Activated CD8-positive, alpha-beta memory T cell treated with anti-CD3 and anti-CD28 coated beads for 48 hours (primary cell): ENCODE measurements at places on chromosomes 5 and 9.

- no peak for DNase-seq
These were observed 111.7 kb upstream of the NUDT12 start for GRCh38 chr5:103674251-103674650.

DNA sequence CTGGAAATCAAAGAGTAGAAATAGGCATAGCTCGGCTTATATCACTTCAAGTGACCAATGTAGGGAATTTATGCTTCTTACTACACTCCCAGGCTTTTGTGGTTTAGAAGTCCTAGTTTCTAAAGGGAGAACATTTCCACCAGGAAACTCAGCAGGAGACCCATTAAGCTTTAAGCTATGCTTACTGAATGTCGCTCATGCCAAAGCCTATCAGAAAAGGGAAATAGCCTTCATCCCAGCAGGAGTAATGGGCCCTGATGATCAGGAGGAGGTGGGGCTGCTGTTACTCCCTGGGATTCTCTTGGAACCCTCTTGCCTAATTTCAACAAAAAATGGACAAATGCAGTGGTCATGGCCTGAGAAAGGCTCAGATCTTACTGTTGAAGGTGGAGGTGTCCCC lies 54.5 kb upstream of the SEMA6A start:
- no peak for DNase-seq

DNA sequence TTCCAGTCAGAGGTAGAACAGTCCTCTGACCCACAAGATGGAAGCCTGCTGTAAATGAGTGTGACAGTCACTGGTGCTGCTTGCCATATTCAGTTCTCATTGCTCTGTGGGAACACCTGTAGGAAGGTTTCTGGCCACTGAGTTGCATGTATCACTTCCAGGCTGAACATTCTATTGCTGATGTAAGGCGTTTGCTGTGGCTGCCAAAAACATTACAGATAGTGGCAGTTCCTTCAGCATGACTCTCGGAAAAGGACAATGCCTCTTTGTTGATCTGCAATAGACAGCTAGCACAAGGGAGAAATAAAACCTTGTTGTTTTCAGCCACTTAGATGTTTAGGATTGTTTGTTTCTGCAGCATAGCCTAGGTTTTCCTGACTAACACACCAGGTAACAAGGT lies 217.2 kb downstream of the AGTPBP1 start:
- DNase-seq: no peak

DNA sequence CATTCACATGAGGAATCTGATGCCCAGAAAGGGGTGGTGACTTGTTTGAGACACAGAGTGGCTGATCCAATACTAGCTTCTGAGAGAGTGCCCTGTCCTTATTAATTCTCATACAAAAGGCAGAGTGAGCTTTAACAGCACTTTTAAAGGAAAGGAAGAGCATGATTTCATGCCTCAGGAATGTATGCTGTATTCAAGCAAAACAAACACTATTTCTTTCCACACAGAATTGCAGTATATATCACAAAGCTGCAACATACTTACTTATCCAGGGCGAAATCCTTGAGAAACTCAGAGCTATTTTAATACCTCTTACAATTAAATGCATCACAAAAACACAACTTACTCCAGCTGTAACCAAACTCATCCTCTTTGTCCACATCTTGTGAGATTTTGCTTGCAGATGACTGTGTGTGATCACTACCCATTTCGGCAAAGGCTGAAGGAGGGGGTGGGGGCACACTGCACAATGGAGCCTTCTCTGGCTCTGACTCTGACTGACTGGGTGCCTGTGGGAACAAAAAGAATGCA lies 139.8 kb downstream of the MPDZ start:
- no peak for DNase-seq

- DNase-seq: no peak
These were observed 32.3 kb downstream of the MACIR start for GRCh38 chr5:103290846-103291245.

DNA sequence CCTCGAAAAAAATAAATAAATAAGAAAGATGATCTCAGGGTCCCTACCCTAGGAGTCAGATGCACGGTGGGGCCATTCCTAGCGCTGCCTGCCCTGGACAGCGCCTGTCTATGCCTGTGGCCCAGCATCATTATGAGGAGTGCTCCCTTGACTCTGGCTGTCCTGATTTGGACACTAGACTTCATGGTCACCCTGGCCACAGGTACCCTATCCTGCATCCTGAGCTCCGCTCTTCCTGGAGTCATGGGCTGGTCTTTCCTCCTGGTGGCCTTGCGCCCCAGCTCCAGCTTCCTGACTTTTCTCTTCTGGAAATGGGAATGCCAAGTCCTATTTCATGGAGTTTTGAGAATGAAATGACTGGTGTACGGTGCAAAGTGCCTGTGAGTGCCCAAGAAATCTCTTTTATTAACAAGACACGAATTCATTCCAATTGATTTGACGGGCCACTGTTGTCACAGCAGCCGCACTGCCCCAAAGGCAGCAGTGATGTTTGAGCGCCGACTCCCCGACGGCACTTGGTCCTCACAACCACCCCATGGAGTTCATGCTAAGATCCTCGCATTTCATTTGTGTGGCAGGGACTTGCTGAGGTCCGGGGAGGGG lies 564 bp upstream of the AIF1L start:
- no peak for DNase-seq

- no peak for DNase-seq
These were observed 21.3 kb downstream of the AKNA start for GRCh38 chr9:114366334-114367128.

- DNase-seq: peak; percentile 16
These were observed 610 bp downstream of the PSIP1 start for GRCh38 chr9:15509931-15510788.

DNA sequence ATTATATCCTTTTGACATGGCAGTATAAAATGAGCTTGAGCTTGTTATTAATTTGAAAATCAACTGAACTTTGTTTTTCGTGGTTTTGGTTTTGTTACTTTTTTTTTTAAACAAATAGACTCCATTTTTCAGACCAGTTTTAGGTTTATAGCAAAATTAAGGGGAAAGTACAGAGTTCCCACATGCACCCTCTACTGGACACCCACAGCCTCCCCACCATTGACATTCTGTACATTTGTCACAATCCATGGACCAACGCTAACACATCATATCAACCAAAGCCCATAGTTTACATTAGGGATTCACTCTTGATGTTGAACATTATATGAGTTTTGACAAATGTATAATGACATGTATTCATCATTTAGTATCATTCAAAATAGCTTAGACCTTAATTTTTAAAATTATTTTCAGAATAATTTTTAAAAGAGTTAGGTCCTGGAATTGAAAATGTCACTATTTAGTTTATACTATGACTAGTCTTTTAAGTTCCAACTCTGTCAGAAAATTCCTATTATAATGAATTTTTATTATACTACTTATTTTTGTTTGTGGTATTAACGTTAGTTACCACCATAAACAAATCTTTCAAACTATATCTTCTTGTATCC lies 35.3 kb upstream of the JMY start:
- DNase-seq: no peak

- DNase-seq: no peak
These were observed 1.1 kb downstream of the CTXN3 start for GRCh38 chr5:127650022-127650421.

GRCh38 chr9:109328978-109329637 lies 8.2 kb upstream of the EPB41L4B start:
- no peak for DNase-seq

- no peak for DNase-seq
These were observed 26.0 kb downstream of the GABRP start for GRCh38 chr5:170809551-170809950.

GRCh38 chr9:107827304-107827703 lies 337.7 kb upstream of the KLF4 start:
- DNase-seq: no peak

DNA sequence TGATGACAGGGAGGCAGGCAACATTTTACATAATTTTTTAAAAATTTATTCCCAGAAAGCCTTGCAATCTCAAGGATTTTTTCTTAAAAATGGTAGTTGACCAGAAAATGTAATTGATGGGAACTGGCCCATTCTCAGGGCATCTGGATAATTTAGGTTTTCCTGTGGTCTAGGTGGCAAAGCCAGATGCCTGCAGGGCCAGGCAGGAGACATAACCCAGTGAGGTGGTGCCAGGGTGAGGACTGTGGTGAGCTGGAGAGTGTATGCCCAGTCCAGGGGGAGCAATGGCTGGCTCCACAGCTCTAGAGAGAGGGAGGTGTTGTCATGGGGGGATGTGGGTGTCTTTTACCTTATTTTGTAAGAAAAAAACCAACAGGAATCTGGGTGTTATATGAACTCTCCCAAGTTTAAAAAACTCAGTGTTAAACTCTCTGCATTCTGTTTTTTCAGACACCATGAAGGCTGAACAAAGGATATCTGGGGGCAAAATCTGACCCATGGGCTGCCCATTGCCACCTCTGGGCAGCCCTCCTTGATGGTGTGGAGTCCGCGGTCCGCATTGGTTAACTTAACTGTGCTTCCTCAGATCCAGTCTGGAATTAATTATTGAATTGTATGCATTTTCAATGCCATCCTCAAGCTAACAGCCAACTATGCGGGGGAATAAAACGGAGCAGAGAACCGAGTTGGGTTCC lies 43.9 kb downstream of the BOD1 start:
- no peak for DNase-seq

GRCh38 chr9:12629067-12629466 lies 64.1 kb upstream of the TYRP1 start:
- DNase-seq: no peak

DNA sequence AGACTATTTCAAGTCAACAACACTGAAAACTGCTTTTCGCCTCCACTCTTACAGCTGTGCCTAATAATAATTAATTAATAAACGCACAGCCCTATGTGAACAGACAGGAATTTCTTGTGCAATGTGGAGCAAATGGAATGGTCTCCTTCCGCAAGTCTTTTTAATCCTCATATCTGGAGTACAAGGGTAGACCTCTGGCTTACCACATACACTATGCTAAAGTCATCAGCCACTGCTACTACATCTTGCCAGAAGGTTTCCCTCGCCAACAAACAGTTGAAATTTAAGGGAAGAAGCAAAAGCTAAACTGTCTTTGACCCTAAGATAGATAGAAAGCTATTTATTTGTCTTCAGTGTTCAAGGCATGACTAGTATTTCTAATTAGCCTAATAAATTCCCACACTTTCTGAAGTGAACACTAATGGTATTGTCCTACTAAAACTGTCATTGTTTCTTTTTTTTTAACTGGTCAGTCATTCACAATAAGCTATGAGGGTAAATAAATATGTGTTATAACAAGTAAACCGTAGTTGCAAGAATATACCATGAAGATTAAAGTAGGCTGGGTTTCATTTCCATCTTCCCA lies 63.9 kb downstream of the GOLPH3 start:
- DNase-seq: no peak

GRCh38 chr5:32378966-32379365 lies 65.6 kb downstream of the ZFR start:
- no peak for DNase-seq

- no peak for DNase-seq
These were observed 156.1 kb upstream of the DAB2 start for GRCh38 chr5:39580702-39581453.

DNA sequence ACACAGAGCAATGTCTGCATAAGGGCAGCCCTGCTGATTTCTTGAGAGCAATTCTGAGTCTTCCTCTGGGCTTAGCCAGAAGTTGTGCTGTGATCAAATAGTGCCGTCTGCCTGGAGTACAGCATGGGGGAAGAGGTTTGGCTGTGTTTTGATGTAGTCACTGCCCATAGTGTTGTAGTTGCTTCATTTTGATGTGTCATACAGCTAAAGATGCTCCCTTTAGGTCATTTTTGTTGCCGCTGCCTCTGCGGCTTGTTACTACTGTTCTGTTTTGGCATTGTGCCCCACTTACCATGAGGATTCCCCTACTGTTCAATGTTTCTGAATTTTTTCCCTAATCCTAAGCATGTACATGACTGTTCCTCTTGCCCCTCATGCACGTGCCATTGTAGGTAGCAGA lies 23.0 kb downstream of the SLC36A1 start:
- no peak for DNase-seq

- DNase-seq: no peak
These were observed 243.9 kb upstream of the KLF4 start for GRCh38 chr9:107733523-107733894.

DNA sequence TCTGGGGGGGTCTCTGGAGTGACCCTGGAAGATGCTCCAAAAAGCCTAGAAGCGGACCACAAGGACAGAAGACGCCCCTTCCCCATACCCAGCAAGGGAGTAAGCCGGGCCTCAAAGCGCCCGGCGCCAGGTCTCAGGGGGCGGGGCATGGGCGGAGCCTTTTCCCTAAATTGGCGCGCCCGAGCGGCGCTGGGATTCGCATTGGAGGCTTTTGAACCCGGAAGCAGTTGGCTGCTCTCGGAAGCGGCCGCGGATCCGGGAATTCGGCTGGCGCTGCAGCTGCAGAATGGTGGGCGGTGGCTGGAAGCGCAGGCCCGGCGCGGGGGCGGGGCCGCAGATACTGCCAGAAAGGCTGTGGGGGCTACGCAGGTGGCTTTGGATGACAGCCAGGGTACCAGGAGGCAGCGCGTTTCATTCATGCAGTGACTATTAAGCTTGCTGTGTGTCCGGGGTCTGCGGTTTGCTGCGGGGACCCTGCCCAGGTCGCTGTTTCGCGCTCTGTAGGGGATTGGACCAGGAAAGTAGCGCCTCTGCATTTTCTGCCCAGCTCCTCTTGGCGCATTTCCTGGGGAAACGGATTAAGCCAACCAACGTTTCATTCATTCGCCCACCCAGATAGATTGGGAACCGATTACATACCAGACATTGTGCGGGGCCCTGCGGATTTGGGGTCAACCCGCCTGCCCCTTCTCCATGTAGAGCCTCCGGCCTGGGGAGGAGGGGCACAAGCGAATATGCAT lies 83.0 kb upstream of the FREM1 start:
- DNase-seq: peak; percentile 1

- no peak for DNase-seq
These were observed 368.6 kb upstream of the IRX2 start for GRCh38 chr5:3120028-3120427.

GRCh38 chr5:128228008-128228407 lies 144.4 kb downstream of the SLC12A2 start:
- DNase-seq: no peak

GRCh38 chr5:180464603-180464970 lies 29.6 kb upstream of the CNOT6 start:
- DNase-seq: no peak

DNA sequence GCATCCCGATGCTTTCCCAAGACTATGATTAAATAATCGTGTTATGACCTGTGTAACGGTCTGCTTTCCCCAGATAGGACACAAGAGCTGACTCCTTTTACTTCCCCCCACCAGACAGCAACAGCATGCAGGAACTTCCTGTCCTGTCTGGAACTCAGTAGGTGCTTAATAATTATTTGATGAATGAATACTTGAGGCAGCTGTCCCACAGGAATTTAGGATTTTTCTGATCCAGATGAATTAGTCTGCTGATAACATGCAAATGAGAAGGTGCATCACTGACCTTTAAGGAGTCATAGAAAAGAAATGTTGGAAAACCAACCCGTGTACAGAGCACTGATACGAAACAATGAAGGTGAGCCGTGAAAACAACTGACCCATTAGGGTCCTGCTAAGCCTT lies 12.2 kb downstream of the RNF130 start:
- no peak for DNase-seq

DNA sequence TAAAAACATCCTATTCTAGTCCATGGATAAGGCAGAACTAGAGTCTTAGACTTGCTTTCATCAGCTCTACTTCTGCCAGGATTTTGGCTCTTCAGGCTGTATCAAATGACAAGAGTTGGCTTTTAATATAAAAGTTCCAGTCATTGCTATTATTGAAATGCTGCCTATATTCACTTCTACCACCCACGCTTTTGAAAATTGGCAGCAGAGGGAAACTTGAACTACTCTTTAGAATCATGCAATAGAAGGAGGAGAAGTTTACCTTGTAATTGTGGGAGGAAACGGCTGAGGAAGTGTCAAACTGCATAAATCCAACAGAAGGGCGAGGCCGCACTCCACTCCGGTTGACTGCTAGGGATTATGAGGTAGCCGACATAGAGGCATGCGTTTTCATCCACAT lies 122.6 kb upstream of the BASP1 start:
- no peak for DNase-seq
